GM04504 (cell line): ENCODE measurements at places on chromosomes 3 and 15.

DNA sequence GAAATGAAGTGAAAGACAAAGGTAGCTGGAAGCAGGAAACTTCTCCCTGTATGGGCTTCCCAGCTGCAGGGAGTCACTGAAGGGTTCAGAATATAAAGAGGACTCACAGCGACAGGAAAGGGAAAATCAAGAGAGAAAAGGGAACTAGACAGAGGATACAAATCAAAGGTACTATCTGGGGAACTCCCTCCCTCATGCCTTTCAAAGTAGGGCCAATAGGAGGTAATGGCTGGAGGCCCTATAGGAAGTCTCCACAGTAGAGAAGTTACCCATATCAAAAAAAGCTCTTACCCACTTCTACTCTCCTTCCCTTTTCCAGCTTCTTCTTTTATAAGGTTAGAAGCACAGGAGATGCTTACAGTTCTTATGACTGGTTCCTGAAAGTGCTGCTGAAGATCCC lies 43.5 kb downstream of the FMN1 start:
- no peak for DNase-seq

GRCh38 chr3:172291650-172292049 lies 156.6 kb downstream of the GHSR start:
- DNase-seq: no peak

GRCh38 chr3:7953449-7954014 lies 548.1 kb upstream of the LMCD1 start:
- no peak for DNase-seq

DNA sequence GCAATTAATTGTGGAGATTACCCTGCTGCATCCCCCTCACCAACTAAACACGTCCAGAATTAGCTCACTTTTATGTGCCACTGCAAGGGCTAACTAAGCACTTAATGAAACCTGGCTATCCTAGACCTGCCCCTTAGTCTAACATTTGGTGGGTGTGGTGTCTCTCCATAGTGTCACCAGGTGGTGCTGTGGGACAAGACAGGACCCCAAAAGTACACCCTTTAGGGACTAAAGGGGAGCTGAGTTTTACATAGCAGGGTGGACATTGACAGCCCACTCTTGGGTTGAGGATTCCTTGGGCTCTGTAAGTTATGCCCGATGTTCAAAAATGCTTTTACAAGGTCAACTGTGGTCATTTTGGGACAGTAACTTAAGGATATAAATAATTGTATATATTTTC lies 5.7 kb downstream of the DUT start:
- no peak for DNase-seq

DNA sequence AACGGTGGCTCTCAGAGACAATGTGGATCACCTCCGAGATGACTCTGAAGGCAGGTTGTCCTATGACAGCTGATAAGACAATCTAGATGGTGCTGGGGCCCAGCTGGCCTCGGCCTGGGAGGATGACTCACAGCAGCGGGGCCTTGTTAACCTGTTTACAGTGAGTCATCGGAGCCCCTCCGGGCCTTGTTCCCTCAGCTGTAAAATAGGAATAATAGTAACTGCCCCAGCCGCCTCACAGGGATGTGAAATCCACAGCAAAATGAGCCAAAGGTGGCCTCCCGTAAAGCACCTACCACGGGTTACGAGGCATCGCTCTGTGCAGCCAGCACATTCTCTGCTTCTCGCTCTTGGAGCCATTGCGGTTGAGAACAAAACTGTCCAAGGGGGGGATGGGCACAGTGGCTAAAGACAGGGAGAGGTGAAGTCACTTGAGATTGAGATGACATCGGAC lies 88.6 kb upstream of the RASGRF1 start:
- DNase-seq: no peak

- DNase-seq: no peak
Observed at GRCh38 chr3:127660621-127661251, 12.0 kb upstream of the ABTB1 start.

DNA sequence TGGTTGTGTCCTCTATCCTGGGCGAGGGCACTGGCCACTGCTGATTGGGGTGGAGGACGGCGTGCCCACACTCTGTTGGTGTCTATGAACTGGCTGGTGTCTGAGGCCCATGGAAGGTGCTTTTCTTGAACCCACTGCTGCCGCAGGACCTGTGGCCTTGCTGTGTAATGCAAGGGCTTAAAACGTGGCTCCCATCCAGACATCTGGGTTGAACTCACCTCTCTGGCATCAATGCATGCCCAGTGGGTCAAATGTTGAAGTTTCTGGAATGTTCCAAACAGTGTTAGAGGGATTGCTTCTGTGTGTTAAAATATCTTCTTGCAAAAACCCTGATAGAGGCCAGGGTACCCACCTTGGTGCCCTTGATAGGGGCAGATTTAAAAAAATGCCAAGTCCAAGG lies 42.6 kb downstream of the FAM3D start:
- no peak for DNase-seq

- no peak for DNase-seq
Observed at GRCh38 chr15:45884755-45885445, 250.1 kb downstream of the SQOR start.

GRCh38 chr3:127174284-127174683 lies 18.6 kb upstream of the PRR23E start:
- no peak for DNase-seq

DNA sequence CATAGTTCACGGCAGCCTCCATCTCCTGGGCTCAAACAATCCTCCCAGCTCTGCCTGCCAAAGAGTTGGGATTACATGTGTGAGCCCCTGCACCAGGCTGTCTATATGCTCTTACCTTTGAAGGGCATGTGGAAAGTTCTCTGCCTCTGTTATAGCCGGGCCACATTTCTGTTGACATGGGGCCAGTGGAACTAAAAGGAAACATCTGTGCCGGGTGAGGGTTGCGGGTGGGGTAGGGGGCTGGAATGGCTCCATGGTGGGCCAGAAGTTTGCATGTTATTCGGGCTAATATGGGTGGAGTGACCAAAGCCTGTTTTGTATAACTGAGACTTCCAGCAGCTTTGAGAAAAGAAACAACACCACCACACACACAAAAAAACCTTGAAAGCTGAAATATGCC lies 8.3 kb upstream of the CLEC3B start:
- DNase-seq: no peak

DNA sequence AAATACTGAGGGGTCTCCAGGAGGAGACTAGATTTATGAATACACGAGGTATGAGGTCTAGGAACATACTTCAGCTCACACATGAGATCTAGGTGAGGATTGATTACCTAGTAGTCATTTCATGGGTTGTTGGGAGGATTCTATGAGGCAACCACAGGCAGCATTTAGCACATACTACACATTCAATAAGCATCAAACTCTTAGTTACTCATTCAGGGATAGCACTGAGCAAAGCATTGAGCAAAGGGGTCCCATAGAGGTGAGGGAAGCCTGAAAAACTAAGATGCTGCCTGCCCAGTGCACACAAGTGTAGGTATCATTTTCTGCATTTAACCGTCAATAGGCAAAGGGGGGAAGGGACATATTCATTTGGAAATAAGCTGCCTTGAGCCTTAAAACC lies 4.5 kb downstream of the CCR5 start:
- DNase-seq: no peak

DNA sequence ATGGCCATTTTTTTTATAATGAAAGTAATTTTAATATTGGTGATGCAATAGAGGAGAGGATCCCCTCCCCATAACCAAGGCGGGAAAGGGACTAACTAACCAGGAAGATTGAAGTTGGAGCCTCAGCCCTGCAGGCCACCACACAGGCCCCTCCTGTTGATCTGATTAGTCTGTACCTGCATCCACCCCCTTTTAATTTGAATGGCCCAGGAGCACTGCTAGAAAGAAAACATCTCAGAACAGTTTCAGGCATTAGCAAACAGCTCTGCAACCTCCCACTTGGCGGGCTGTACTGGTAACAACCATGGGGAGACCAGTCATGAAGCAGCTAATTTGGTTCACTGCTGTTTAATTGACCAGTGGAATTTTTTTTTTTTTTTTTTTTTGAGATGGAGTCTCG lies 10.3 kb downstream of the CAV3 start:
- DNase-seq: no peak

GRCh38 chr3:39541917-39542329 lies 74.4 kb downstream of the MOBP start:
- peak; percentile 1 for DNase-seq

DNA sequence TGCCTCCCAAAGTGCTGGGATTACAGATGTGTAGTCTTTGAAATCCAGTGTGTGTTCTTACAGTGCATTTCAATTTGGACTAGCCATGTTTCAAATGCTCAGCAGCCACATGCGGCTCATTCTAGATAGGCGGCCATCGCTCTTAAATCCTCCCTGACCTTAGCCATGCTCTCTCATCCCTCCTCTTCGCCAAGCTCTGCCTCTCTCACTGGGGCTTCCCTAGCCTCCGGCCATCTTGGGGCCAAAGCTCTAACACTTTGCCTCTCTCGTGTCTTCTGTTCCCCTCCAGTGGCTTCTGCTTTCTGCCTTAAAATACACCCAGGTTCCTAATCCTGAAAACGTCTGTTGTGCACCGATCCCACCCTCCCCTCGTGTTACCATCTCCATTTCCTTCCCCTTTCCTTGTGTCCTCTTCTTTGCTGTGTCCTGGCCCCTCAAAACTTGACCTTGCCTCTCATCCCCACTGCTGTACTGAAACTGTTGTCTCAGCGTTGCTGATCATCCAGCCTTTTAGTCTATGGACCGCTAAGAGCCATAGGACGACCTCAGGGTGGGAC lies 1.4 kb upstream of the GHRL start:
- DNase-seq: no peak

DNA sequence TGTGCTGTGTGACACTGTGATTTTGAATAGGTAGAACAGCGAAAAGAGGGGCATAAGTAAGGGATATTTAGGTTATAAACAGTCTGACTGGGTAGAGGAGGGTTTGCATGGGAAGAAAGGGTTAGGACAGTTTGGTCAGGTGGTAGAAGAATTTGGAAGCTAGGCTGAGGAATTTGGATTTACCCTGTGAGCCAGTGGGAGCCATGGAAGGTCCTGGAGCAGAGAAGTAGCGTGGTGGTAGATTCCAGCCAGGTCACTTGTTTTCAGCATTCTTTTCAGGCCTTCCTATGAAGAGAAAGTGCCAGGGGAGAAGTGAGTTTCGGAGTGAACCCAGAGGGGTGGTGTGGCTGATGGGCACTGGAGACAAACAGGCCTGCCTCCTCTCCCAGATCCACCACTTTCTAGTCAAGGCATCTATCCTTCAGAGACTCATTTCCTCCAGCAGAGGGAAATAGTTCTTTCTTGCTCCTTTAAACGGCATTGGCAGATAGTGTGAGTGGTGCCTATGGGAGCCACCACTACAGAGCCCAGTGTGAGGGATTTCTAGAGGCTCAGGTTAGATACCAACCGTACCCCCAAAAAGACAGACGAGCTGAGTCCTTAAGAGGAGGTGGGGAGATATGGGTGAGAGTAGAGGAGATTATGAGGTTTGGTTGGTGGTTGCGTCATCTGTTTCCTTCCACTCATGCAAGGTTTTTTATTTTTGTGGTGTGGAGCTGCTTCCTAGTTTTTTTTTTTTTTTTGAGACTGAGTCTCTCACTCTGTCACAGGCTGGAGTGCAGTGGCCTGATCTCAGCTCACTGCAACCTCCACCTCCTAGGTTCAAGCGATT lies 21.2 kb downstream of the PXK start:
- DNase-seq: no peak

GRCh38 chr15:93065641-93066045 lies 23.4 kb downstream of the RGMA start:
- no peak for DNase-seq

GRCh38 chr3:60384341-60384740 lies 866.9 kb downstream of the FHIT start:
- DNase-seq: no peak

- no peak for DNase-seq
Observed at GRCh38 chr15:35102186-35102585, 17.1 kb upstream of the NANOGP8 start.

DNA sequence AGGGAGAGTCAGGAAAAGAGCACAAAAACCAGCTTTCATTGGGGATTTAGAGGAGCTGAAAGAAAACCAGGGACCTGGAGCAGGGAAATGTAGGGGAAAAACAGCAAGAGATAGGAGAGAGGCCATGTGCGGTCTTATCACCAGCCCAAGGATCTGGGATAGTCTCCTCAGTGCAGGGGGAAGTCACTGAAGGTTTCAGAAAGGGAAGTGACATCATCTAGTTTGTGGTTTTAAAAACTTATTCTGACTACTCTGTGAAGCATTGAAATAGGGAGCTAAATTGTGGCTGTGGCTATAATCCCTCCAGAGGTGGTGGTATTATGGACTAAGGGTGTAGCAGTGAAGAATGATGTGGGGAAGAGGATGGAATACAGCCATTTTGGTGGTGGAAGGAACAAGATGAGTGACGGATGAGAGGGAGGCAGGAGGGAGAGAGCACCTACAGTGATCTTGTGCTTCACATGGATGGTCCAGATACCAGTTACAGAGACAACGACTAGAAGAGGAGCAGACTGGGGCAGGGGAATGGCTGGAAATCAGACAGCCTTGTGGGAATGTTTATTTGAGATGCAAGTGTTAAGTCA lies 72.7 kb downstream of the HMG20A start:
- DNase-seq: no peak

GRCh38 chr3:87269723-87270122 lies 6.7 kb downstream of the POU1F1 start:
- DNase-seq: no peak

GRCh38 chr3:66438046-66438445 lies 62.8 kb downstream of the LRIG1 start:
- DNase-seq: no peak

- DNase-seq: no peak
Observed at GRCh38 chr3:48267782-48268181, 26.9 kb downstream of the ZNF589 start.

GRCh38 chr3:194587438-194587931 lies 45.7 kb downstream of the TMEM44 start:
- no peak for DNase-seq

DNA sequence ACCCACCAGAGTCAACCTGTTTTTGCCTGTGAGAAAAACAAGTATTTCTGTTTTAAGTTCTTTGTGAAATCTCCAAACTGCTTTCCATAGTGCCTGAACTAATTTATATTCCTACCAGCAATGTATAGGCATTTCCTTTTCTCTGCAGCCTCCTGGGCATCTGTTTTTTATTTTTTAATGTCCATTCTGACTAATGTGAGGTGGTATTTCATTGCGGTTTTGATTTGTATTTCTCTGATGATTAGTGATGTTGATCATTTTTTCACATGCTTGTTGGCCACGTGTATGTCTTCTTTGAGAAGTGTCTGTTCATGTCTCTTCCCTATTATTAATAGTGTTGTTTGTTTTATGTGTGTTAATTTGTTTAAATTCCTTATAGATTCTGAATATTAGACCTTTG lies 820.5 kb downstream of the MCTP2 start:
- peak; percentile 18 for DNase-seq
